ENCODE measurements at places on chromosomes 1 and 21. TPM values are rescaled to one million over a fixed set of nuclear protein-coding genes. Genes with fewer than 3 reads are reported as not detected.

NBPF26 gene
- 26.9 TPM for total RNA-seq

SMYD3 gene
- total RNA-seq = 12.4 TPM

CHRM3 gene
- total RNA-seq = 0.29 TPM

KRTAP19-3 gene
- not detected for total RNA-seq

KRTAP21-2 gene
- not detected for total RNA-seq

RHD gene
- not detected for total RNA-seq

AIRE gene
- not detected for total RNA-seq

LCE2C gene
- total RNA-seq = not detected

CCDC181 gene
- 0.58 TPM for total RNA-seq

PRDX6 gene
- 873 TPM for total RNA-seq

SYTL1 gene
- 1.9 TPM for total RNA-seq

WDR64 gene
- total RNA-seq = not detected

PPM1J gene
- 0.61 TPM for total RNA-seq

GRCh38 chr21:35976481-35976880 lies 83.8 kb downstream of the SETD4 start:
- DNase-seq = no peak

- no peak for DNase-seq
Measured at GRCh38 chr1:245512980-245513578, 358.3 kb downstream of the KIF26B start.

DNA sequence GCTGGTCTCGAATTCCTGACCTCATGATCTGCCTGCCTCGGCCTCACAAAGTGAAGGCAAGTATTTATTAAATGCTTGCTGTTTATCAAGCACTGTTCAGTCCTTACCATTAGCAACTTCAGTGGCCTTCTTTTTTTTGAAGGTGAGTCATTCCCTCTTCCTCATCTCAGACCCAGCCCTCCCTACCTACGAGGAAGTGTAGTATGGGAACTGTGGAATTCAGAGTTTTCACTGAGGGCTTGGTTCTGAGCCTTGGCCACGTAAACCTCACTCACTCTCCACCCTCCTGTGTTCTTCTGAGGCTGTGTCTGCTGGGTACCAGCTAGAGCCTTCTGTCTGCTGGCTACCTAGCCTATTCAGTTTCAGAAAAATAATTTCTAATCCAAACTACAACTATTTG lies 218.3 kb upstream of the SGIP1 start:
- DNase-seq = no peak

DNA sequence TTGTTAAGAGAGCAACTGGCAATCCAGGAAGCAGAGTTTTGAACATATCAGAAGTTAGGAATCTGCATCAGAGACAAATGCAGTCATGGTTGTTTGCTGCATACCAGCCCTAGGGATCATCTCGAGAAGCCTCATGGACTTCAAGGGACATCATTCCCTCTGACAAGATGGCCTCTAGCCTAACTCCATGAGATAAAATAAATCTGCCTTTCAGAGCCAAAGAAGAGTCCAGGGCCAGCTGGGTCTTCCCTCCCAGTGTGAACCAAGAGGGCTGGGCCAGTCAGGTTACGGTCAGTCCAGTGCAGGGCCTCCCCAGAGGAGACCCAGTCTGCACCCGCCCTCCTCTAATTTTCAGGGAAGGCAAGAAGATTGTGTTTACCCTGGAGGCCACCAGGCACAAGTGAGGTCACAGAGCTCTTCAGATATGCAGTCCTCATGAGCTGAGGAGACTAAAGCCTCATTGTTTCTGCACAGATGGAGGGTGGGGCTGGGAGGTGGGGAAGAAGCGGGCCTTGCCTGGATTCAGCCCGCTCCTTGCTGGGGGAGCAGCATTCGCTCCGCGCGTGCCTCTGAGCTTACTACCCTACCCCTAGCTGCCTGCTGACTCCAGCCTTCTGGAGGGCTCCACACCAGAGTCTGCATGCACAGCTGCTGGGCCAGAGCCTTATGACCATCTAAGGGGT lies 52.8 kb downstream of the CAPN2 start:
- DNase-seq = peak; percentile 79

DNA sequence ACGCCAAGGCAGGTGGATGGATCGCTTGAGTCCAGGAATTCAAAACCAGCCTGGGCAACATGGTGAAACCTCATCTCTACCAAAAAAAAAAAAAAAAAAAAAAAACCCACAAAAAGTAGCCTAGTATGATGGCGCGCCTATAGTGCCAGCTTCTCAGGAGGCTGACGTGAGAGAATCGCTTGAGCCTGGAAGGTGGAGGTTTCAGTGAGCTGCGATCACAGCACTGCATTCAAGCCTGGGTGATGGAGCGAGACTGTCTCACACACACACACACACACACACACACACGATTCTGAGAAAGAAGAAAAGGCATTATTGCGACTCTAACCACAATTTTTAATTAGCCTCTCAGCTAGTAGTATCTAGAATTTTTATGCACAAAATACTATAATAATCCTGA lies 86.5 kb downstream of the RASAL2 start:
- DNase-seq = peak; percentile 71

DNA sequence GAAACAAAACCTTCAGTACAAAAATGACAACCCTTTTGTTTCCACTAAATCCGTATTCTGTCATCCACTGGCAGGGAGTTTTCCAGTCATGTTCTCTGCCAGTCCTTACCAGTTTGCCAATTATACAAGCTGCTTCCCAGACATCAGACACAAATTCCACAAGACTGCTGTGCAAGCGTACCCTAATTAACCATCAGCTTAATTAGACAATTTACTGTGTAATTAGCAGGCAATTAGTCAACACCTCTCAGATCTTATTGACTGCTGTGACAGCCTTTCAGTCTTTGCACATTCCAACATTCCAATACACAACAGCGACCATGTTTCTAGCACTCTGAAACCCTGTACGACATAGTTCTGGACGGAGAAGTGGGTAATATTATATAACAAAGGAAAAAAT lies 420.1 kb downstream of the DPYD start:
- DNase-seq = no peak

DNA sequence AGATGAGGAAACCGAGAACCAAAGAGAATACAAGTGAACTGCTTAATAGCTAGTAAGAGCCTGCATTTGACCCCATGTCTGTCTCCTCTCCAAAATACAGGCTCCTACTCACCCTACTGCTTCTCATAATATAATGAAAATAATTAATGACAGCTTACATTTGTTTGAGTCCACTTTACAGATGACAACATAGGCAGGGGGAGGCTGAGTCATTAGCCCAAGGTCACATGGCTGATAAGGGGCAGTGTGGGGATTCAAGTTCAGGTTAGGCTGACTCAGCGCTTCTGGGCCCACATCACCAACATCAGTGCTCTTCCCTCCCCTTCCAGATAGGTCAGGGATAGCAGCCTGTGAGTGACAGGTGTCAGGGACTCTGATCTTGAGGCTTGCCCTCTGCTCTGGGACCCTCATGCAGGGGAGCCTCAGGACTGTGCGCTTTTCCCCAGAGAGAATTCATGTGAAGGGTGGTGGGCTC lies 16.2 kb downstream of the AZIN2 start:
- no peak for DNase-seq

GRCh38 chr1:47678464-47678980 lies 240.7 kb downstream of the FOXD2 start:
- peak; percentile 64 for DNase-seq

DNA sequence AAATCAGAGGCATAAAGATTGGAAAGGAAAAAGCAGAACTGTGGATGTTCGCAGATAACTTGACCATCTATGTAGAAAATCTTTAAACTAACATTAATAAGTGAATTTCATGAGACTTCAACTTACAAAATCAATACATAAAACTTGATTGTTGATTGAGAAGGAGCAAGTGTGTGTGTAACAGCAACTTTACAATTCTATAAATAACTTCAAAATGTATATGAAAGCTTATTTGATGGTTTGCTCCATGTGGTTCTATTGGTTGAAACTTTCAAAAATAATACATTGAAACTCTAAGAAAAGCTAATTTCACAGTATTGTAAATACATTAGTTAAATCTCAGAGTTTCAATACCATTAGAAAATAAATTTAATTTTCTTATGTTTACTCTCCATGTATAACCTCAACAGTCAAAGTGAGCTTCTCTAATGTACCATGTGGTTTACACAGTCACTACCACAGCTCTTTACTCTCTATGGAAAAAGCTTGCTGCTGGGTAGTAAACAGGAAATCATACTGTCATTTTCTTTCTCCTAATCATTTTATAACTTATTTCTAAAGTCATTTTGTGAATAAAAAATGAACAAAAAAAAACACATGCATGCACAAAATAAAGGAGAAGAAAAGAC lies 12.0 kb downstream of the AKT3 start:
- DNase-seq = no peak

- no peak for DNase-seq
Measured at GRCh38 chr1:34101151-34101550, 63.9 kb downstream of the CSMD2 start.

- DNase-seq = peak; percentile 73
Measured at GRCh38 chr1:46174448-46175231, at the start of gene TSPAN1. Gene TSPAN1 (plus strand): TSS chr1:46175087. CDS start chr1:46181108, 6,021 bp downstream.

- peak; percentile 78 for DNase-seq
Measured at GRCh38 chr21:45611296-45611695, 32.2 kb upstream of the PCBP3 start.

GRCh38 chr1:177645491-177646190 lies 324.2 kb downstream of the SEC16B start:
- no peak for DNase-seq

Data from mesenteric fat pad (tissue), 1 donor.